Pancreas (tissue), 10 donors: ENCODE measurements at places on chromosomes 13 and 19. TPM values are rescaled to one million over a fixed set of nuclear protein-coding genes. Genes with fewer than 3 reads are reported as not detected.
A peak's percentile ranks its signal among the peaks of the same experiment; 100 is the strongest.

Gene IGSF23
- total RNA-seq = 1.3 TPM

Gene ATP7B
- total RNA-seq = 5.6 TPM

Gene EFNA2
- total RNA-seq = not detected

Gene UBE2L5
- not detected for total RNA-seq

Gene MAST1
- total RNA-seq = 0.93 TPM

Gene CRLF1
- total RNA-seq = 5.4 TPM

Gene HRC
- total RNA-seq = 0.43 TPM

GRCh38 chr19:53662209-53662608 is 30.4 kb downstream of the DPRX start:
- no peaks in the 10 kb centered on the region for H3K36me3 ChIP-seq
- no peak for DNase-seq
- H3K4me1 ChIP-seq = no peaks in the 10 kb centered on the region

DNA sequence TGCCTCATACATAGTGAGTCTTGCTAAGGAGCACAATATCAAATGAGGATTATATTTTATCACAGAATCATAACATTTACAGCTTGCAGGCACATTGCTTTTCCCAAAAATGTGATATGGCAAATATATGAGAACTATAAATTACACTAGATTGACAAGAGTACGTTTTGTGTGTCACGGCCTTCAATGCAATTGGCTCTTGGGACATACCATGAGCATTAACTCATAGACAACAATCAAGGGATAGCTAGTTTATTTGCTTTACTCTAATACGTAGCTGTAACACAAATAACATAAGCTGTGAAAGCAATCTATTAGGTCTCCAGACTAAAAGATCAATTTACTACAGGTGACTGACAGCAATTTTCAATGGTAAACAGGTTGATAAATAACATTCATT is 17.8 kb downstream of the LHFPL6 start:
- no peaks in the 10 kb centered on the region for H3K36me3 ChIP-seq
- DNase-seq = no peak
- H3K27me3 ChIP-seq = no peaks in the 10 kb centered on the region
- H3K4me3 ChIP-seq = no peak overlapping the region

DNA sequence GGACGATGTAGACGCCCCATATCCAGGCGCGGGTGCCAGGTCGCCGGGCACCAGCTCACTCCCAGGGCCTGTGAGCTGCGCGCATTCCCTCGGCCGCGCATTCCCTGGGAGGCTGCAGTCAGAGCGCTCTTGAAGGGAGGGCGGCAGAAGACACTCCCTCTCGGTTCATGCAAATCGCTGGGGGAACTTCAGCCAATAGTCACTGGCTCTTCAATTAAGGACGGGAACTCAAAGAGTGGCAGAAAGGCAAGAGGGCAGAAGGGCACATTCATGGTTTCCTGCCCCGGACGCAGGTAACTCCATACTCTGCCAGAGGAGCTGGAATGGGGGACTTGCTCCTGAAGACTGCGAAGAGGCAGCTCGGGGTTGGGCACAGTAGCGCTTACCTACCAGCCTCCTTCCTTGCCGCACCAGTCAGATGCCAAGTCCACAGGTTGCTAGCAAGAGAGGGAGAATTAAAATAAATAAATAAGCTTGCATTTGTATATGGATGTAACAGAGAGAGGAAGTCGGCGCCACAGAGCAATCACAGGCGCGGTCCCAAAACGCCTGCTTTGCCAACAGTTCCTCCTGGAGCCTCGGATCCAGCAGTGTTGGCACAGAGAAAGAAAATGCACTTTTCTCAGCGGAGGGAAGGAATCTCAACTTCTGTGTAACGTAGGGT is 459 bp downstream of the PCDH20 start:
- peak; percentile 31 for DNase-seq
- no peaks in the 10 kb centered on the region for H3K4me1 ChIP-seq
- H3K36me3 ChIP-seq = no peaks in the 10 kb centered on the region
- no peaks in the 10 kb centered on the region for H3K27me3 ChIP-seq

DNA sequence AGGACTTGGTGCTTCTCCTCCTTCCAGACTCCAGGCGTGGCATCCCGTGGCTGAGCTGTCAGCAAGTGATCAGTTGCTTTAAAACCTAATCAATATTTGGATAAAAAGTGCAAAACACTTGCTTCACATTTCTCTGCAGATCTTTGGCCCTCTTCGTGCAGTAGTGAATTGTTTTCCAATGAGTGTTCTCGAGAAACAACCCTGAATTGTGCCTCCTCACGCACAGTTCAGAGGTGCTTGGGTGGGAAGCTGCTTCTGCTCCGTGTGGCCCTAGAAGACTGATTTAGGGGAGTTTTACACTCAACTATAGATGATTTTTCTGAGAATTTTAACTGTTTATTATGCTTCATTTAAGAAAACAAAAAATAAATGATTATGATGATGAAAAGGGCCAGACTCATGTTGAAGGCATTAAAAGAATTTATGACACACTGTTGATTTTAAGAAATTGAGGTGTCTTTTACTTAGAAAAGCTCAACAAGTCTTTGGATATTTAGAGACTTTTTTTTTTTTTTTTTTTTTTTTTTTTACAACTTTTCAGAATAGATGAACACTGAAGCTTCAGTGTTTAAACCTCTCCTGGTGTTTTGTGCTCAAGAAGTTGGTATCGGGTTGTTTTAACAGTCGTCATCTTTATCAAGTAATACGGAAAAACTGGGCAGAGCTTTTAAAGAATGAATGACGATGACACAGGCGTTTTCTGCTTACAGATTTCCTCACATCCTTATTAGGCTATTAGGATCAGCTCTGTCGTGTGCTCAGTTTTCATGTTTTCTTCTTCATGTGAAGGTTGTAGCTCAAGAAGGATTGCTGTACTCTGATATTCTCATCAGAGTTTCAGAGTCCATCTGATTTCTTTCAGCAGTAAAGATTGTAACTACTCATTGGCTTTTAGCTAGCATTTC is 39.5 kb upstream of the TEX29 start:
- H3K27ac ChIP-seq = no peak overlapping the region
- H3K4me1 ChIP-seq = peaks cover 11% of the 10 kb centered on the region
- H3K27me3 ChIP-seq = no peaks in the 10 kb centered on the region

DNA sequence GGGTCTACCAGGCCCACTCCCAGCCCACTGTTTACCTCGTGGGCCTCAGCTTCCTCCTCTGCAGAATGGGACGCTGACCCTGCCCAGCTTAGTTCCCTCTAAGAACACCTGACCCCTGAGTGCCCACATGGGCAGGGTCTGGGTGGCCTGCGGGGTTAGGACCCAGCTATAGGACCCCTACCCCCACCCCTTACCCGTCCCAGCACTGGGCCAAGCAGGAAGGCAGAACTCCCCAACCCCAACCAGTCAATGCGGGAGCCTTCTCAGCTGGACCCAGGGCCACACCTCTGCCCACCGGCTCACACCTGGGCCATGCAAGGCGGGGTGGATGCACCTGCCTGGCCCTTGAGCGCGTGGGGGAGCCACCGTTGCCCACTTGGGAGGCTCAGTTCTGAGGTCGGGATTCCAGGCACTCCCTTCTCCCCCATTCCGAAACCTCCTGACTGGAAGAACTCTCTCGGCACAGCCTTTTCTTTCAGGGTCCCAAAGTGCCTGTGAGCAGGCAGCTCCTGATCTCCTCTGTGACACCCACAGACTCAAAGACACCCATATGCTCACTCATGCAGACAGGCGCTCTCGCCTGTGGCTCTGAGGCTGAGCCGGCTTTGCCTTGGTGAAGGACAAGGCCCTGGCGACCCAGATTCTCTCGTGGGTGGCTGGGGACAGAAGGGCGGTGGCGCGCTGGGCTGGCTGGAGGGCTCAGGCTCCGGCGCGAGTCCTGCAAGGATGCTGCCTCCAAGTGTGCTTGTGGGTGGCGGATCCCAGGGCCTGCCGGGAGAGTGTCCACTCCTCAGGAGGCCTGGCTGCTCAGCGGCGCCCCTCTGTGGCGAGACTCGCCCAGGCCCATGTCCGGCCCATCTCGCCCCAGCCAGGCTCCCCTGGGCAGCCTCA is 27.9 kb upstream of the PARP4 start:
- no peaks in the 10 kb centered on the region for H3K27me3 ChIP-seq
- H3K4me1 ChIP-seq = no peaks in the 10 kb centered on the region
- no peak for DNase-seq
- H3K27ac ChIP-seq = no peak overlapping the region
- no peaks in the 10 kb centered on the region for H3K36me3 ChIP-seq

GRCh38 chr13:94415500-94416237 is 63.8 kb downstream of the DCT start:
- no peaks in the 10 kb centered on the region for H3K27me3 ChIP-seq
- no peaks in the 10 kb centered on the region for H3K4me1 ChIP-seq
- no peak for DNase-seq
- H3K36me3 ChIP-seq = no peaks in the 10 kb centered on the region

DNA sequence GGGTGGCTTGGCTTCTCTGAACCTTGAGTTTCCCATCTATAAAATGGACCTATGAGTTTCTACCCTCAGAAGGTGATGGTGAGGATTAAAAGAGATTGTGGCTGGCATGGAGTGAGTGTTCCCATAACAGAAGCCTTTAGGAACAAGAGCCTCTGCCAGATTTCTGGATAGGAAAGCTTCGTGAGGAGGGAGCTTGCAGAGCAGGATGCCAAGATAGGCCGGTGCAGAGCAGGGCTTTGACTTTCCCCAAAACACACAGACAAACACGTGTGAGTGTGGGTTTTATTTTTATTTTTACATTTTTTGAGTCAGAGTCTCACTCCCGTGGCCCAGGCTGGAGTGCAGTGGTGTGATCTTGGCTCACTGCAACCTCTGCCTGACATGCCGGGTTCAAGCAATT is 3.7 kb upstream of the CNN1 start:
- DNase-seq = peak; percentile 7
- no peaks in the 10 kb centered on the region for H3K36me3 ChIP-seq
- no peak overlapping the region for H3K27ac ChIP-seq
- H3K4me3 ChIP-seq = no peak overlapping the region
- H3K4me1 ChIP-seq = no peaks in the 10 kb centered on the region

DNA sequence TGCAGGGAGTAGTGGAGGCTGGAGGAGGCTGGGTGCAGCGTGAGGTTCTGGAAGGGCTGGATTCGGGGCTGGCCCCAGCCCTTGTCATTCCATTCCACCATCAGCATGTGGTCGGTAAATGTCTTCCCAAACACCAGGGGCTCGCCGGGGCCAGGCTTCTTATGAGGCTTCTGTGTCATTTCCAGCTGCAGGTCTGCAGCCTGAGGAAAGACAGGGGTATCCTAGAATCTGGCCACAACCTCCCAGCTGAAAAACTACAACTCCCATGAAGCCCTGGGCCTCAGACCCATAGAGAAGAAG is 4.4 kb downstream of the BCAT2 start:
- H3K36me3 ChIP-seq = no peaks in the 10 kb centered on the region
- no peaks in the 10 kb centered on the region for H3K27me3 ChIP-seq
- DNase-seq = no peak
- no peak overlapping the region for H3K27ac ChIP-seq
- H3K4me1 ChIP-seq = peaks cover 3% of the 10 kb centered on the region
- no peak overlapping the region for H3K4me3 ChIP-seq

DNA sequence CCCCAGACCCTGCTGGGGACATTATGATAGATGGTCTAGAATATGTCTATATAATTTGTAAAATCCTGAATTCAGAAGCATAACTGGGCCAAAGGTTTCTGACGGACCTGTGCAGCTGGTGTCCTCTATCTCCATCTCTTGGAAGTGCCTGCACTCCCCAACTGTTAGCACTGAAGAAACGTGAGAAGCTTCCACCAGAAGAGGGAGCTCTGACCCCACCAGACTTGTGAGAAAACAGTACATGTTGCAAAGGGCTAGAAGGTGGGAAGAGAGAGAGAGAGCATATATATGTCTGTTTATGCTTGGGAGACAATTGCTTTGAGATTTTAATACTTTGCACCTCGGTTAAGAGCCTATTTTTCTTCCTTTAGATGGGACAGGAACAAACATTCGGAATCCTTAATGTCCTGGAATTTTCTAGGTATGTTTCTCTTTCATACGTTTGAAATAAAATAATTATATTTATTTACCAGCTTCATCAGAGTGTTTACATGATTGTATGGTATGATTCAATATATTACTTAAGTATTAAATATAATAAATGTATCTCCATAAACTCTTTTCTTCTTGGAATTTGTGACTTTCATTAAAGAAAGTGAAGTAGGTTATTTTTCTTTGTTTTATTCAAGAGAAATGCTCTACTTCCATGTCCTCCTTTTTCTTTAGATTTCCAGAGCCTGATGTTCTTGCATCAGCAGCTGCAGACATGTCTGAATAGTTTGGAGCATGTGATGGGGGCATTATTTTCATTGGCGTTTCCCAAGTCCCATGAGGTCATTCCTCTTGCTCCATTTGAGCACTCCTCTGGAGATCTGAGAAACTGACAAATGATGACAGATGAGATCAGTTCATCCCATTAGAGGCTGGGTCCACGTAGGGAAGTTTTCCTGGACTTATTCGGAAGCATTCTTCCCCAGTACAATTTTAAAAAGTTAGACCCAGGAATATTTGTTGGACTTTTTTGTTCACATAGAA is 202.9 kb downstream of the ATP8A2 start:
- H3K27me3 ChIP-seq = no peaks in the 10 kb centered on the region
- no peak overlapping the region for H3K27ac ChIP-seq

- no peak overlapping the region for H3K27ac ChIP-seq
- no peak overlapping the region for H3K4me3 ChIP-seq
- no peaks in the 10 kb centered on the region for H3K4me1 ChIP-seq
- no peaks in the 10 kb centered on the region for H3K36me3 ChIP-seq
- DNase-seq = no peak
- no peaks in the 10 kb centered on the region for H3K27me3 ChIP-seq
Observed at GRCh38 chr13:37701972-37702371, 103.4 kb upstream of the POSTN start.

DNA sequence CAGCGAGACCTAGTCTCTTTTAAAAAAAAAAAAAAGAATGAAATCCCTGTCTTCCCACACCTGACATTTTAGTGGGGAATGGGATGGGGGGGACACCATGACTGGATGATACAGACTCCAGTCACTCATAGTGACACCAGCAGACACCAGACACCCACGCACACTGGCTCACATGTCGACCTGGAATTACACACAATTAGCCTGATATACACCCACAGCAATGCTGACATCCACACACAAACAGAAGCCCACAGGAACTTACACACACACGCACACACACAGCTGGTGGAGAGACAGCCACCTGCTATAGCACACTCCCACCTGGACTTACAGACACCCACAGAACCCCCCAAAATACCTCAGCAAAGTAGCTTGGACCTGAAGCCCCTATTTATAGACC is 8.3 kb upstream of the NANOS3 start:
- H3K4me3 ChIP-seq = no peak overlapping the region
- H3K27me3 ChIP-seq = no peaks in the 10 kb centered on the region
- DNase-seq = no peak

- no peaks in the 10 kb centered on the region for H3K27me3 ChIP-seq
- H3K27ac ChIP-seq = no peak overlapping the region
- no peak for DNase-seq
Observed at GRCh38 chr19:54659300-54659699, 3.5 kb upstream of the LILRB4 start.

DNA sequence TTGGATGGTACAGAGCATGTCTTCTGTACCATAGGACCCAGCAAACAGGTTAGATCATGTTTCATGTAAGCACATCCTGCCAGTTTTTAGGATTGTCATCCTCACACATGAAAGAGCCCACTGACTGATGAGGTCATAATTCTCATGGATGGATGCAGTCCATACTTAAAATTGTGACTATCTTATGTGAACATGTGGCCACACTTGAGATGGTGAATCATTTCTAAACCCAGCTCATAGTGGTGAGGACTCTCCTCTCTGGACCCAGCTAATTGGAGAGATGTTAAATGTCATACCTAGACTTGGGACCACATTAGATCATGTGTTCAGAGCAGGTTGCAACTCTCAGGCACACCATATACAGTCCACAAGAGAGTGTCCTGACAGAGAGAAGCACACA is 24.8 kb upstream of the ZNF254 start:
- H3K4me1 ChIP-seq = no peaks in the 10 kb centered on the region
- H3K36me3 ChIP-seq = peaks cover 9% of the 10 kb centered on the region
- no peaks in the 10 kb centered on the region for H3K27me3 ChIP-seq
- DNase-seq = no peak
- no peak overlapping the region for H3K27ac ChIP-seq
